CD4-positive, alpha-beta T cell treated with Interleukin-15 for 4 hours (primary cell): ENCODE measurements at places on chromosomes 5 and 9.

- DNase-seq, result no peak
Observed at GRCh38 chr5:24045046-24045445, 537.6 kb downstream of the PRDM9 start.

- DNase-seq, result no peak
Observed at GRCh38 chr5:156477196-156477595, 150.2 kb downstream of the SGCD start.

DNA sequence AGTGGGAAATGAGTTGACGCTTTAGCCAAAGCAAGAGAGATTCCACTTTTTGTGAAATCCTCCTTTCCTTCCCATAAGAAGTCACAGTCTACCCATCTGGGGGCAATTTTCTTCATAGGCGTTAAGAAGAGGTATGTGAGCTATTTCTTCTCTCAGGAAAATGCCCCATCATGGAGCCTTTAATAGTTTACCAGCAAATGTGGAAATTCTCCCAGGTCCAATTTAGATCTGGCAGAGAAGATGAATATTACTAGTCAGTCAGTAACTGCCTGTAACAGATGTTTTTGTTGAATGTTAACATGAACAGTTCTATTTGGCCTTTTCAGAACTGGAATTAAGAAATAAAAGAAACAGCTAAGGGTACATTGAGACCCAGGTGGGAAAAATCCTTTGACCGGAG is 156.4 kb upstream of the RFX3 start:
- DNase-seq, result no peak

- peak; percentile 42 for DNase-seq
Observed at GRCh38 chr5:154757814-154758406, 2.7 kb downstream of the LARP1 start.

DNA sequence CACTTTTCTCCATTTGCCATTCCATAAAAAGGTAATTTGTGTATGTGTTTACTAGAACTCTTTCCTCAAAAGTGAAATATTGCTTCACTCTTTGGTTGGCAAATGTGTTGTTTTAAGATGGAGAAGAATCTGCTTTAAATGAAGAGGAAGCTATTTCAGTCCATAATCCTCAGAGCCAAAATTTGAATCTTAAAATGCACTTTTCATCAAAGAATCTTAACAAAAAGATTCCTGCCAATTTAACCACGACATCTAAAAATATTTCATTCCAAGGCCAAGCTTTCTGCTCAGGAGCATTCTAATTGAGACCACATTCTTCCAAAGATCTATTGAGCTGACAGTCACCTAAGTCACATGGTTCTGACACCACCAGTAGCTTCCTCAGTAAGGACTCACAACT is 7.5 kb downstream of the GABRB2 start:
- no peak for DNase-seq

- DNase-seq, result no peak
Observed at GRCh38 chr9:117677572-117677971, 26.6 kb upstream of the TLR4 start.

DNA sequence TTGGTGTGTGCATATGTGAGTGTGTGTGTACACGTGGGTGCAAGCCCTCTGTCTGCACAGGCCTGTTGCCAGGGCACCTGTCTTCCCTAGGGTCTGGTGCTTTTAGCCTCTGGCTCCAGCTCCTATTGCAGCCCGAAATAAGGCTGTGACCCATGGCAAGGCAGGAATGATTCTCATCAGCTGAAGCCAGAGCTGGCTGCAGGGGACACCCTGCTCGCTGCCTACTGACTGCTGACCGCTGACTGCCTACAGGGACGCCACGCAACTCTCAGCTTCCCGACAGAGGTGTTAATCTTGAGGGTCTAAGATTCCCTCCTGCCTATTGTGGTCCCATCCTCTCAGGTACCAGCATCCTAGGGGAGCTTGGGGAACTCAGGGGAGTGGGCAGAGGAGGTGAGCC is at the start of gene MYOZ3:
MYOZ3 (plus strand) TSS at position 166 of the 400 bp plus-strand sequence. CDS start 1,691 bp downstream, outside the sequence.
- no peak for DNase-seq

- no peak for DNase-seq
Observed at GRCh38 chr5:163478126-163478981, 17.9 kb downstream of the HMMR start.

- DNase-seq, result no peak
Observed at GRCh38 chr9:20513126-20513913, 109.0 kb downstream of the MLLT3 start.

GRCh38 chr5:19018822-19019221 is 969.2 kb downstream of the CDH18 start:
- DNase-seq, result no peak

- no peak for DNase-seq
Observed at GRCh38 chr9:127397646-127398274, 791 bp downstream of the SLC2A8 start.

GRCh38 chr5:86337667-86338460 is 279.9 kb upstream of the COX7C start:
- DNase-seq, result no peak

- DNase-seq, result no peak
Observed at GRCh38 chr5:158234323-158235158, 375.6 kb upstream of the CLINT1 start.

- no peak for DNase-seq
Observed at GRCh38 chr9:124122321-124122720, 110.8 kb downstream of the LHX2 start.

DNA sequence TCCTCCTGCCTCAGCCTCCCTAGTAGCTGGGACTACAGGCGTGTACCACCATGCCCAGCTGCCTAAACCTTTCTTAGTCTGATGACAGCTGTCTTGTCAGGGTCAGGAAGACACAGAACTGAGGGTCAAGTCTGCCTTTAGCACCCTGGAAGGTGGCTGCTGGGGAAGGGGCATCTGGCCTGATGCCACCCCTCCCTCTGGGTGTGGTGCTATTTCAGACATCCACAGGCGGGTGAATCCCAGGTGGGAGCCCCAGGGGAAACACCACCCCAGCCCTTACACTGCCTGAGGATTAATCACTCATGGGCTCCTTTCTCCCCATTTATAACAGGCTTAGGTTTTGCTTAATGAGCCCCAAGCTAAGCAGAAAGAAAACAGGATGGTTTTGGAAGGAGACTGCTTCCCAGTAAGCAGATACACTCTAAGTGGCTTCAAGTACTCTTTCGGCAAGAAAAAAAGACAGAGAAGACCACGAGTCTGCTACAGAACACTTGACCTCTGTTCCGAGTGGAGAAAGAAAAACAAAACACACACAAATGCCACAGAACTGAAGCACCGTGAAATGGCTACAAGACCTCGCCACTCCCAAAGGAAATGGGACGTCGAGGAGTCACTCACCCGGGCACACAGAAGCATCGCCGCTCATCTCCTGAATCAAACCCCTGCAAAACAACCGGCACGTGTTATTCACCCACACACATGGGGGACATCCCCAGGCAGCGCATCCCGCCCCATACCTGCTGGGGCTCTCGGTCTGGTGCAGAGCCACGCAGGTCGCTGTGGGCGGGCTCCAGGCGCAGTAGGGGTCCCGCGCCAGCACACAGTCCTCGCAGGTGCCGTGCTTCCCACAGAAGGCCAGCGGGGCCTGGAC is 62.4 kb downstream of the SECISBP2 start:
- no peak for DNase-seq
